ENCODE measurements at places on chromosomes 1 and 21.

DNA sequence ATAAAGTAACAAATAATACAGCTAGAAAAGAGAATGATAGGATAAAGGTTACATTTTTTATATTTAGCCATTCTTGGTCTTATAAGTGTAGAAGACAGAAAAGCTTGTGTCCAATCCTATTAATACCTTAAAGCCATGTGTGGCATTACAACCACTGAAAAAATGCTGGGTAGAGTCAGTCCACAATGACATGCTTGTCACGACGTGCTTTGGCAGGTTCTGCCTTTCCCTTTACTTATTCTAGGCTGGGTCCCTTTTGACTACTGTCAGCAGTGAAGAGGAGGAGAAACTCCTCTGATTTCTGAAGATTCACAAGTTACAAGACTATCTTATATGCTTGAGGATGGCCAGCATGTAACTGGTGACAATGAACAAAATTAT, 14.6 kb upstream of the AIM2 start:
- DNase-seq: no peak

GRCh38 chr21:35323947-35324346, 274.8 kb upstream of the RUNX1 start:
- no peak for DNase-seq

GRCh38 chr1:198558402-198558801, 17.9 kb upstream of the ATP6V1G3 start:
- no peak for DNase-seq

GRCh38 chr1:101683561-101683960, 313.2 kb downstream of the OLFM3 start:
- DNase-seq: no peak

GRCh38 chr1:10613340-10613739, 138.6 kb downstream of the PEX14 start:
- no peak for DNase-seq
